ENCODE measurements at places on chromosomes 1 and 21.
A peak's percentile ranks its signal among the peaks of the same experiment; 100 is the strongest.

GRCh38 chr1:74772945-74773344 is 40.0 kb downstream of the TYW3 start:
- DNase-seq: no peak

DNA sequence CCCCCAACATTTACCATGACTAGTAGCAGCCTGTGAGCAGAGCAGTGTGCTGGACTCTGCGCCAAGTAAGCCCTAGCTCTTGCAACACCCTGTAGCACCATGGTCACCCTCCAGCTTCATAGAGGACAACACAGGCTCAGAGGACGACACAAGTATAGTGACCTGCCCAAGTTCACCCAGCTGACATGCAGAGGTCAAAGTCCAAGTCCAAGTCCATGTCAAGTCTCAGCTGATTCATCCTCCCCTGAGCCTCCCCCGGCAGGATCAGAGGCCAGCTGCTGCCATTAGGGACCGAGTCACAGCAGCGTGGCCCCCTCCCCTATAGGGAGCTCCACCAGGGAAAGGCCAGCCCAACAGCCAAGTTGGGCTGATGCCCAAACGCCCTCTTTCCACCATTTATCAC is 15.9 kb downstream of the SDC3 start:
- DNase-seq: no peak

DNA sequence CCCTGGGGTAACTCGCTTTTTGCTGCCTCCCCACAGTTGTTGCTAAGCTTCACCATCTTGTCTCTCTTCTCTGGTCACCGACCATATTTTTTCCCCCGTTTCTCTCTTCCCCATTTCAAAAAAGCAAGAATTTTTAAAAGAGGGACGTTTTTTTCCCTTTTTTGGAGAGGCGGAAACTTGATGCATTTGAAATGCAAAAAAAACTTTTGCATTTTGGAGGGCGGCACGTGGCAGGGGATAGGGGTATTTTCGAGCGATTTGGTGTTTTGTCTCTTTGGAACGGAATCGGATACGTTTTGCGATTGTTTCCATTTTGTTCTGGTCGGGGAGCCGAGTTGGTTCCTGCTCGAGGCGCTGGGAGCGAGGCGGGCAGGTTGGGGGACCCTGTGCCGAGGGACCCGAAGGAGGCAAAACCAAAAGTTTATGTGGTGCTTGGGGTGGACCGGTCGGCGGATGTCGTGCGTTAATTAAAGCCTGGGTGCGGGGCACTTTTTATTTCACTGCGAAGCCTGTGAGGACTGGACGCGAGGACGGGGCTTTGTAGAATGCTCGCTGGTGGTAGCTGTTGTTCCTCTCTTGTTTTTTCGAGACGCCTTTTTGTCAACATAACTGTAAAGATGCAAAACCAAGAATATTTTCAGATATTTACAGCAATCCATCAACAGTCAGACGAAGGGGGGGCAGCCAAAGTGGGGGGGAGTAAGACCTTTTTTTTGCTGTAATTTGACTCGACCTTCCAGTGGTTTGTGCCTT is 884 bp downstream of the H3-3A start:
- peak; percentile 57 for DNase-seq

GRCh38 chr1:103516693-103517092 is 8.8 kb upstream of the RNPC3 start:
- no peak for DNase-seq

GRCh38 chr1:197351821-197352440 is 83.9 kb downstream of the CRB1 start:
- DNase-seq: no peak

DNA sequence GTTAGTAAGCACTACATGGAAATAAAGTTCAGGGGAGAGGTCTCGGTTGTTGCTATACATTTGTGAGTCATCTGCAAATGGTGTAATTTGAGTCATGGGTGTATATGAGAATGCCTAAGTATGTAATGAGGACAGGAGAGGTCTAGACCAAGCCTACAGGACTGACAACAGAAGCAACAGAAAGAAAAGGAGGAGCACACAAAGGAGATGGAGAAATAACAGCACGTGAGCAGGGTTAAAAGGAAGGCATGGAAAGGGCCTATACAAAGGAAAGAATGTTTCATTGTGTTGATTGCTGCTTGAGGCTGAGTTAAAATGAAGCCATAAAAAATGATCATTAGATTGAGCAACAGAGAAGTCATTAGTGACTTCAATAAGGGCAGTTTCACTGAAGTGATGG is 28.0 kb upstream of the PRKAA2 start:
- no peak for DNase-seq

DNA sequence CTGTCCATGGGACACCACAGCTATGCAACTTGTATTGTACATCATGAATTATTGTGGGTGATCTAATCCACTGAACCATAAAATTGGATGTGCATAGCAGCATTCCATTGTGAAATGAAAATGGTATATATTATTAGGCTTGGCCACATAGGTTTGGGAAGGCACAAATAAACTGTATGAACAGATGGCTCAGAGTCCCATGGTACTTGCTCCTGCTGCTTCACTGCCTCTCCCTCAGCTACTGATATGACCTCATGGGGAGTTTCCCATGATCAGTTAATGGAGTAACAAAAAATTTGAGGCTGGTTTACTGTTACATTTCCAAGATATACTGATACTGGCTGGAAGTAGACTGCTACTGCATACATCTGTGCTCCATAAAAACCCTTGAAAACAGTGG is 152.7 kb upstream of the NEGR1 start:
- peak; percentile 76 for DNase-seq

DNA sequence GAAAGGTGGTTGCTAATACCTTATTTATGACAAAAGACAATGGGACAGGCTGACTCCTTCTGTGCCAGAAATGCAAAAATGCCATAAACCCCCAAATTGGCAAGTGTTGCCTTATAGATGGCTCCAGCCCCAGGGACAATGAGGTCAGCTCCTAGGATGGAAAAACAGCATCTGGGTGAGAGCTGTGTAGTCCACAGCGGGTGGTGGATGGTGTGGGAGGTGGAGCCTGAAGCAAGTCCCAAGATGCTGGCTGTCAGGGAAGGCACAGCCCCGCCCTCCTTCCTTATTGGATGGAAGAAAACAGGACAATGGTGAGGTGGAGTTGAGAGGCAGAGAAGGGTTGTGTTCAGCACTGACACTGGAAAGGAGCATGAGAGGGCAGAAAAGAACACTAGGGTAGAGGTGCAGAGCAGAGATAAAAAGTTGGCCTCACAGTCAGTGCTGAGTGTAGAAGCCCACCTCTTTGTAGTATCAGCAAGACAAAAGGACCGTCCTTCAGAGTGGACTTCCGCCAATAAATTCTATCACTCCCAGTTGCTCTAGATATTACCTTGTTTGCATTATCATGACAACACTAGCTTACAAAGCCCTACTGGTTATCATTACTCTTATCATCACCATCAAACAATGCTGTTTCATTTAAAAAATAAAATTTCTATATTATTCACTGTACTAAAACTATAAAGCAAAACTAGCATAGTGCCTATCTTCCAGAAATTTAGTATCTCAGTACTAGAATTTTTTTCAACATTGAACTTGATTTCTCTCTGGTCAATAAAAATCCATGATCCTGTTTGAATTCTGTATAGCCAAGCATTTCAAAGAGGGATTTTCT is 3.7 kb upstream of the SDE2 start:
- no peak for DNase-seq

DNA sequence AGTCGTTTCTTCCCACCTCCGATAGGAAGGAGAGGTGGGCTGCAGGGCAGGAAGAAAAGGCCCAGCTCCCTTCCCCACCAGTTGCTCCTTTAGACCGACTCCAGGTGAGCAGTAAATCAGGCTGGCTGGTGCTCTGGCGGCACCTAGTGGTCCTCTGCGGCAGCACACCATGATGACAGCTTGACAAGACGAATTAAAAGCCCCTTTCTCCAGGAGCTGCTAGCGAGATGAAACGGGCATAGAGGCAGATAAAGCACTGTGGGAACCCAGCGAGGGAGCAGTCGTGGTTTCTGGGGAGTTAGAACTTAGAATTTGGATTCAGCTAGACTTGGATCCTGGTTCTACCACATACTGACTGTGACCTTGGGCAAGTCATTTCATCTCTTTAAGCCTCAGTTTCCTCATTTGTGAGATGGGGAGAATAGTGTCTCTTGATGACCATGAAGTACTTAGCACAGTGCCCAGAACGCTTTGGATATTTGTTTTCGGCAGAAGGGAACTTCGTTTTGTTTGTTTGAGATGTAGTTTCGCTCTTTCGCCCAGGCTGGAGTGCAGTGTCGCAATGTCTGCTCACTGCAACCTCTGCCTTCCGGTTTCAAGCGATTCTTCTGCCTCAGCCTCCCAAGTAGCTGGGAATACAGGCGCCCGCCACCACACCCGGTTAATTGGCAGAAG is 21.8 kb upstream of the COL9A2 start:
- DNase-seq: peak; percentile 47

DNA sequence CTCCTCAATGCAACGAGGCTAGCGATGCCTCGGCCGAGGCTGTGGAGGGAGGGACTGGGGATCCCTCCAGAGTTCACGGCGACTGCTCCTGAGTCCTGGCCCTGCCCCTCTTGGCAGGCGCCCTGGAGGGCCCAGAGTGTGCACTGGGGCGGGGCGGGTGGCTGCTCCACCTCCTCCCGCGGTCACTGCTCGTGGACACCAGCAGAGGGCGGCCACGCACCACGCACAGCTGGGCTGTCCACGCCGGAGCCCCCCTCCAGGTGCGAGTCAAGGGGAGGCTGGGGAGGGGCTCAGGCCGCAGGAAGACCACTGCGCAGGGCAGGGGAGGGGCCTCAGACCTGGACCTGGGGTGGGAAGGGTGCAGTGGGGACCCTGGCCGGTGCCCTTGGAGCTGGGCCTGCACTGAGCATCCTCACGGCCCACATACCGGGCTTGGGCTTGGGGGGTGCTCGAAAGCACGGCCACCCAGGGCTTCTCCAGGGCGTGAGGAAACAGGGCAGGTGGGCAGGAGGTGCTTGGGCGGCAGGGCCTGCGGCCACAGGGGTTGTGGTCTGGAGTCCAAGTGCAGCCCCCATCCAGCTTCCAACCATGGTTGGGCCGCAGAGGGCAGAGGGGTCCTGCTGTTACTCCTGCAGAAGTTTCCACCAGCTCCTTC is 20.6 kb upstream of the TTC34 start:
- DNase-seq: no peak

- DNase-seq: no peak
Measured at GRCh38 chr21:17889171-17889570, 70.0 kb upstream of the C21orf91 start.

DNA sequence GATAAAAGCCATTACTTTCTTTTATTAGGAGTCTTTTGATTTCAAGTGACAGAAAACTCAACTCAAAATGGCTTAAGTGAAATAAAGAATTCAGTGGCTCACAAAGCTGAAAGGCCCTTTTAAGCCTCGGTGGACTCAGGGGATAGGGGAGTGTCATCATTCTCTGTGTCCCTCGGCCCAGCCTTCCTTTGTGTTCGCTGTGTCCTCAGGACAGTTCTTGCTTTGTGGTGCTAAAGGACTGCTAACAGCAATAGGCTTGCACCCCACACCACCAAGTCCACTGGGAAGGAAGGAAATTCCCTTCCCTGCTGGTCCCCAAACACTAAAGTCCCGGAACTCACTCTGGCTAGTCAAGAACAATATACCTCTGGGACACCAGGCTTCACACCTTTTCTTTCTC is 129.2 kb downstream of the NTPCR start:
- no peak for DNase-seq

- no peak for DNase-seq
Measured at GRCh38 chr1:22039594-22040285, 12.8 kb upstream of the CDC42 start.

DNA sequence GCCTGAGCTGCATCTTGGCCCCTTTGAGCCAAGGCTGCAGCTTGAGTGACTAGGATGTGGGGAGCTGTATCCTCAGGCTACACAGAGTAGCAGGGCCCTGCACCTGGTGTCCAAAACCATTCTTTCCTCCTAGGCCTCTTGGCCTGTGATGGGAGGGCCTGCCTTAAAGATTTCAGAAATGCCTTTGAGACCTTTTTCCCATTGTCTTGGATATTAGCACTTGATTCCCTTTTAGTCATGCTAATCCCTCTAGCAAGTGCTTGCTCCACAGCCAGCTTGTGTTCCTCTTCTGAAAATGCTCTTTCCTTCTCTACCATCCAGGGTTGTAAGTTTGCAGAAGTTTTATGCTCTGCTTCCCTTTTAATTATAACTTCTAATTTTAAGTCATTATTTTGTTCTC is 21.7 kb upstream of the KIRREL1 start:
- no peak for DNase-seq

GRCh38 chr1:246324711-246325110 is 182.4 kb downstream of the SMYD3 start:
- no peak for DNase-seq

DNA sequence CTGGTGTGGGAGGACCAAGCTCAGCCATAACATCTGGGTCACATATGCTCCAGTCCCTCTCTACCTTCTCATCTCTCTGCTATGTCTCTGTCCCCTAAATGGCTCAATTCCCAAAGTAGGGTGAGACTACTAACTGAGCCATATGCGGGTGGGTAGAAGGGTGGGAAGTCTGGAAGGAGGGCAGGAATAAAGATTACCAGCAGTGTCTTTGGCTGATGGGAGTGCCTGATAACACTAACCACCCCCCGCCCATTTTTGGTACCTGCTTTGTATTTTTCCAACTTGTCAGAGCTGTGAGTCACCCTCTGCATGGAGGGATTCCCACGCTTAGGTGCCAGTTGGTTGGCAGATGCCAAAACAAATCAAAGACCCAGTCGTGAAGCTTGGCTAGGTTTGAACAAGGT is 14.9 kb upstream of the SSBP3 start:
- DNase-seq: no peak

- DNase-seq: peak; percentile 78
Measured at GRCh38 chr1:58919959-58920321, 136.1 kb upstream of the JUN start.

DNA sequence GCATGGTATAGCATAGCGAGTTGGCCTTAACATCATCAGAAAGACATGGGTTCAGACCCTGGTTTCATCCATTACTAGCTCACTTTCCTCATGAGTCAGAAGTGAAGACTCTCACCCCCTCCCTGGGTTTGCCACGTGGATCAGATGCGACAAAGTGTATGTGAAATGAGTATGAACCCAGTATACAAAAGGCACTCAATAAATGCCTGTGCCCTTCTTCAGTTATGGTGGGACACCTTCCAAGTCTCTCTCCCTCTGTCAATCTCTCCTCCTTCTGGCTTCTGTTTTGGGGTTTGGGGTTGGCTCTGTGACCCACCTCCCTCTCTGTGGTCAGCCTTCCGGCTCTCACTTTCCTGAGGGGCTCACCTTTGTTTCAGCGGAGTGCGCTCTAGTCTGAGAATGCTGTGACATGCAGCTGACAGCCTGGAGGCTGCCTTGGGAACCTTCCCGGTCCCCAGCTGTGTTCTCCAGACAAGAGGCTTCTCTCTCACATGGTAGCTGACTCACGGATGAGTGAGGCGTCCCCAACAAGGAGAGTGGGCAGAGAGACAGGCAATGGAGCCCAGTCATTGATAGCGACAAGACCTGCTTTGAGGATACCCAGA is 155.0 kb upstream of the EDN2 start:
- no peak for DNase-seq

GRCh38 chr1:39632682-39633417 is 6.6 kb downstream of the HEYL start:
- DNase-seq: no peak

DNA sequence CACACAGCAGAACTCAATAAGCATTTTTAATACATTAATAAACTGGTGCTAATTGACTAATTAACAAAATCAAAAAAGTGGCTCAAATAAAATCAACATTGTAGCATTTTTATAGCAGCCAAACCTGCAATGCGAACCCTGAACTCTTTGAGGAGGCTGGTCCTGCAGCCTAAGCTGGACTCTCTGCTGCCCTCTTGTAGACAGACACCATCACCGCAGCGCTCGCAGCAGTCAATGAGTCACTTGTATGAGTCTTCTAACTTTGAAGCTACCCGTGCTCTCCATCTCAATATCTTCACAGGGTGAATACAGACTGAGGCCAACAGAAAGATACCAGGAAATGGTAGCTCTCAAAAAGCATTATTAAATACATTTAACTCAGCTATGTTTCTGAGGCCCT is 9.7 kb upstream of the KRTAP7-1 start:
- peak; percentile 6 for DNase-seq
